ENCODE measurements at places on chromosomes 2 and 18.

DNA sequence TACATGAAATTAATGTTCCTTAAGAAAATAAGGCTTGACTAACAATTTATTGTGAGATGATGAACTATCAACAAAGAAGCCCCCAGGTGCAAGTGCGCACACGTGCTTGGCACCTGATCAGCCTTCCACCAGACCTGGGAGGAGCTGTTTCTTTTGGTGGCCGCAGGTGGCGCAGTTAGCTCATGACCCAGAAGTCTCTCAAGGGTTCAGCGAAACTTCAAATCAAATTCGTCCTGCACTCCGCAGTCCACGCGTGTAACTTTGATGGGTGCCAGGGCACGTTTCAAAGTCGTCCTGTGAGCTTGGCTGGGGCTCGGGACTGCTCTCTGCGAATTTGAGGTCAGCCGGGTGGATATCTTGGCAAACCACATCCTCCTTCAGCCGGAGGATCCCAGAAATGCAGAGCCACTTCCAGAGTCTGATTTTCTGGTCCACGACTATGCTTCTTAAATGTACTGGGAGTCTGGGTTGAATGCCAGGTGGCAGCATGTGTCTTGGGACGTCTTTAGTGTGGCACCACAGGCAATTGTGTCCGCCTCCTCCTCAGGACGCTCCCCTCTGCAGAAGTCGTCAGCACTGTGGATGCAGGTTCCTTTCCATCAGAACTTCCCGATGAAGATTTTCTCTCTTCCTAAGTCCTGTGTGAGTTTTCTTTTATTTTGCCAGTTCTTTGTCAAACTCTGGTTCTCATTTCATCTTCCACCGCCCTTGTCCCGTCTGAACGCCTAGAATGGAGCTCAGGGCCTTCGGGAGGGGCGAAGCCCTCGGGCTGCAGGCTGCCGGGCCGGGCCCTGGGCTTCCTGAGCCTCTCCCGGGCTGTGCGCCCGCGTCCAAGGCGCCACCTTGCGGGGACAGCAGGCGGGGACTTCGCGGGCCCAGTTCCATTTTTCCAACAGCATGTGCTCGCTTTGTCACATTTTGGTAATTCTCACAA, 61.3 kb upstream of the RAPGEF4 start:
- DNase-seq, result peak; percentile 69

DNA sequence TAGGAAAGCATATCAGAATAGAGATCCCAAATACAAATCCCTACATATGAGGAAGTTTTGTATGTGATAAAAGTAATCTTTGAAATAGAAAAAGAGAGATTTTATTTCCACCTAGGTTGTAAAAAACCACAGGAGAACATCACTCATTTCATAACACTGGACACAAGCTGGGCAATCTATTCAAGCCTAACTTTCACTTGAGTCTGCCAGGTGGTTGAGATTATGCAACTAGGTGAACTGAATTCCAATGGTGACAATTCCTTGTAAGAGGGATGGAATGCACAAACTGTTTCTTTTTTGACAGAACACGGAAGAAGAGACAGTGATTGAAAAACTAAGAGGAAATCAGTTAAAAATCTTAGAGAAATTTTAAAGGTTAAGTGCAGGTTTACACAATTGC, 619.6 kb upstream of the TMEFF2 start:
- no peak for DNase-seq

- DNase-seq, result peak; percentile 85
These were observed 35.8 kb downstream of the SLC9A4 start for GRCh38 chr2:102508863-102509262.

- DNase-seq, result no peak
These were observed 441.7 kb upstream of the SOX11 start for GRCh38 chr2:5250482-5250881.

- DNase-seq, result no peak
These were observed 15.8 kb upstream of the BOD1L2 start for GRCh38 chr18:57131101-57131500.

DNA sequence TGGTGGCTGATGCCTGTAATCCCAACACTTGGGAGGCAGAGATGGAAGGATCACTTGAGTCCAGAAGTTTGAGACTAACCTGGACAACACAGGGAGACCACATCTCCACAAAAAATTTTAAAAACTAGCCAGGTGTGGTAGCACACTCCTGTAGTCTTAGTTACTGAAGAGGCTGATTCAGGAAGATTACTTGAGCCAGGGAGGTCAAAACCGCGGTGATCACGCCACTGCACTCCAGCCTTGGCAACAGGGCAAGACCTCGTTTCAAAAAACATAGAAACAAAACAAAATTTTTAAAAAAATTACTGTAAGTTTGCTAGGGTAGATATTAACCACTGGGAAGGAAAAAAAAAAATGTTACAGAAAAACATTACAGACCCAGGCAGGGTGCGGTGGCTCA, 5.8 kb downstream of the ATL2 start:
- DNase-seq, result no peak

- DNase-seq, result no peak
These were observed 2.0 kb upstream of the TIA1 start for GRCh38 chr2:70250434-70250833.

- DNase-seq, result no peak
These were observed 907.2 kb upstream of the CDH2 start for GRCh38 chr18:29084120-29084519.

All from suppressor macrophage treated with lipopolysaccharide for 1 hour (primary cell).